ENCODE measurements at places on chromosomes 6 and 20.

DNA sequence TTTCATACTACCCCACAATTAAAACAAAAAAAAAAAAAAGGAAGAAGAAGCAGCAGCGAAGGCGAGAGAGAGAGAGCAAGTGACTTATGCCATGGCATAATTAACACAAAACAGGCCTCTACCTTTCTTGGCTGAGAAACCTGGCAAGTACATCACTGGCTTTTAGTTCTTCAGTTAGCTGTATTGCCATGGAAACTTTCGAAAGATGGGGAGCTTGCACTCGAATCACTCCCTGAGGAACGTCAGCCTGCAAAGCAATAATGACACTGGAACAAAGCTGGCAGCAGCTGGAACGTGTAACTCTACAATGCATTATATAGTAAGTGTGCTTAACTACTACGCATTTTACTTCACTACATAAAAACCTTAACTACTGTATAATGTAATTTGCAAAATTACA lies 126.1 kb downstream of the ARHGAP18 start:
- DNase-seq = no peak

DNA sequence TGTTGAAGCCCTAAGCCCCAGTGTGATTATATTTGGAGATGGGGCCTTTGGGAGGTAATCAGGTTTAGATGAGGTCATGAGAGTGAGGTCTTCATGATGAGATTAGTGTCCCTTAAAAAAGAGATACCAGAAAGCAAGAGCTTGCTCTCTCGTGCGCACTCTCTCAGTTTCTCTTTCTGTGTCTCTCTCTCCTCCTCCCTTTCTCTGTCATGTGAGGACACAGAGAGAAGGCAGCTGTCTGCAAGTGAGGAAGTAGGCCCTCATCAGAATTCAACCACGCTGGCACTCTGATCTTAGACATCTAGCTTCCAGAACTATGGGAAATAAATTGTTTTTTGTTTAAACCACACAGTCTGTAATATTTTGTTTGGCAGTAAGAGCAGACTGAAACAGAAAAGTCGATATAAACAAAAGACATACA lies 180.5 kb downstream of the IBTK start:
- DNase-seq = no peak

- DNase-seq = no peak
Observed at GRCh38 chr6:126784161-126784790, 334.2 kb upstream of the RSPO3 start.

DNA sequence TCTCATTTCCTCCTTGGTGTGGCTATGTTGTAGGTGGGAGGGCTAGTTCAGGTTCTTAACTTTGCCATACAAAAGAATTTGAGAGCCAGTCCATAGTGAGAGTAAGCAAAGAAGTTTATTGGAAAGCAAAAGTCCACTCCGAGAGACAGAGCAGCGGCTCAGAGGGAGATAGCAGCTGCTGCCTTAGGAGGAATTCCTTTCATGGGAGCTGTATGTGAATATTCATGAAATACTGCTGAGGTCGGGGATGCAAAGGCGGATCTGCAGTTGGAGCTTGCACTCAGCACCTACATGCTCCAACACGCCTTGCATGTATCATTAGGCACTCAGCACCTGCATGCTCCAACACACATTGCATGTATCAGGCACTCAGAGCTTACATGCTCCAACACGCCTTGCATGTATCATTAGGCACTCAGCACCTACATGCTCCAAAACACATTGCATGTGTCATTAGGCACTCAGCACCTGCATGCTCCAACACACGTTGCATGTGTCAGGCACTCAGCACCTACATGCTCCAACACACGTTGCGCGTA lies 54.9 kb downstream of the CDH4 start:
- no peak for DNase-seq

DNA sequence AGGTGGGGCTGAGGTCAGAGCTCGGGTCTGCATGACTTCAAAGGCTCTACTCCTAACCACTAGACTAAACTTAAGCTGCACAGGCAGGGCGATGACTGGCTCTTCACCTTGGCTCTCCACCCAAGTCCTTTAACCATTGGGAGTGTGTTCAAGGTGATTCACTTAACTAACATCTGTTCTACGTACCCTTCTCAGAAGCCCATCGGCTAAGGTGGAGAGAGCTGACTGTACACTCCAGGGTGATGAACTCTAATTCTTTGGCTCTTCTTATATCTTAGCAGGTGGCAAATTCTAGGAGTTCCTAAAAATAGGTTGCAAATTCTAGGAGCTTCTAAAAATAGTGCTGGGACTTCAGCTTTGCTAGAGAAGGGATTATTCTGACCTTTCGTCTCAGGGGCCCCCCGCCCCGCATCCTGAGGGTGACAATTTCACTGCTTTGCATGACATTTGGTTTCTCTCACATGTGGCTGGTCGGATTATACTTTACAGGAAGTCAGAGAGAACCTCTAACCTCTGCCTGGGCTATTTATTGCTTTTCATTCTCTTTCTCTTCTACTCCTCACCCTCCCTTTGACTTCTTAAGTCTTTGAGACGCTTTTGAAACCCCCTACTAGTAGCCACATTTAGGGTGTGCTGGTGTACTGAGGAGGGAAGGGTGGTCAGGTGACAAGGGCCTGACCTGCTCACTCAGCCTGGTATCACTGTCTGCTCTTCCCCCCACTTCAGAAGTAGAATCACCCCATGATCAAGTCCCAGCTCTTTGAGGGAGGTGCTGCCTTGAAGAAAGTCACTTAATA lies 55.5 kb downstream of the PRDM1 start:
- no peak for DNase-seq

DNA sequence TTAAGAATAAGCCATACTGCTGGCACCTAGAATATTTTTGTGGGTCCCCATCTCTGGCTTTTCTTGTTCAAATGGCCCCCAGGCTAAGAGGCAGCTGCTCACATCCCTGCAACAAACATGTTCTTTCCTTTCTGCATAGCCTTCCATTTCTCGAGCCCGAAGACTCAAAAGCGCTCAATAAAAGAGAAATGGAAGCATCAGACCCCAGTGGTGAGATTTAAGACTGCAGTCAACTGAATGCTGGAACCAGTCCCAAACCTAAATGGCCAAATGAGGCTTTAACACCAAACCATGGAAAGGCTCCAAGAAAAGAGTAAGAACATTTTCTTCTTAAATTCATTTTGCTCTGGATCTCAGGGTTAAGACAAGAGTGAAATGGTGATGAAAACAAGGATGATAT lies 122.1 kb upstream of the TRAF3IP2 start:
- DNase-seq = no peak

DNA sequence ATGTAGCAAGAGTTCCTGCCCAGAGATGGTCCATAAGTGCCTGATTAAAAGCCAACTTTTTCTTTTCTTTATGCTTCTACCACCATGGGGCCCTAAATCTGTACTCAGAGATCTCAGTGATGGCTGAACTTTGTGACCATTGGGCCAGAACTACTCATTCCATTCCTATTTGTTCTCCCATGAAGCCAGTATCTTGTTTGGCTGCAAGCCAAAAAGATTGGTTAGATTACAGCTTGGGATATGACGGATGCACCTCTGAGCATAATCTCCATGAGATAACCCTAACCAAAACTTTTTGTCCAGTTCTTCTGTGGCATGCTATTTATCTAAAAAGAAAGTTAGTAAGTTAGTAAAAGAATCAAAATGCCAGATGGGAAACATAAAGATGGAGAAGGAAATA lies 72.2 kb downstream of the PLCB4 start:
- no peak for DNase-seq

GRCh38 chr20:10375191-10375590 lies 58.8 kb downstream of the MKKS start:
- DNase-seq = no peak

DNA sequence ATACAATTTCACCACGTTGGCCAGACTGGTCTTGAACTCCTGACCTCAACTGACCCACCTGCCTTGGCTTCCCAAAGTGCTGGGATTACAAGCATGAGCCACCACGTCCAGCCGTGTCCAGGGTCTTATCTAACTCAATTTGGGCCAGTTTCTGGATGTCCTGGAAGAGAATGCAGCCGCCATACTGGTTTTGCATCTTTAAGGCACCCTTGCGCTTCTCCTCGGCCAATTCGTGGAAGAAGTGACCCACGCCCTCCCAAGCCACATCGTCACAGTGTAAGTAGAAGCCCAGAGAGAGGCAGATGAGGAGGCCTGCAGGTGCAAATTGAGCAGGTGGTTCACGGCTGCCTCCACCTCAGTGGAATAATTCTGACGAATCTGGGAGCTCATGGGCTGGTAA lies 3.7 kb upstream of the ZNF335 start:
- DNase-seq = no peak

DNA sequence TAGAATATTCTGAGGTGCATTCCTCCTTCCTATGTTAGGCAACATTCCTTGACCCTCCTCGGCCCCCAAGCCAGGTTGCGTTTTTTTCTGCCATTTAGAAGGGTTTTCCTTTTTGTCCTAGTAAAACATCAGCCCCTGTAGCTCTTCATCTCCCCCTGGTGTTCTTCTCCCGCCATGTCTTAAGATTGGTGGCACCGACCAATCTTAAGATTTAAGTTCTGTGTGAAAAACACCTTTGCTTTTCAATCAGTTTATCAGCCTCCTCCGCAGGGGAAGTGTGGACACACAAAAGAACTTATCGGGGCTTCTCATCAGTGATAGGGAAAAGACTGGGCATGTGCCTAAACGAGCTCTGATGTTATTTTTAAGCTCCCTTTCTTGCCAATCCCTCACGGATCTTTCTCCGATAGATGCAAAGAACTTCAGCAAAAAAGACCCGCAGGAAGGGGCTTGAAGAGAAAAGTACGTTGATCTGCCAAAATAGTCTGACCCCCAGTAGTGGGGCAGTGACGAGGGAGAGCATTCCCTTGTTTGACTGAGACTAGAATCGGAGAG lies 719 bp upstream of the EDN1 start:
- DNase-seq = peak; percentile 30

- no peak for DNase-seq
Observed at GRCh38 chr6:28977341-28978132, 27.6 kb downstream of the ZNF311 start.

- no peak for DNase-seq
Observed at GRCh38 chr20:31849306-31849930, 4.0 kb upstream of the FOXS1 start.

- no peak for DNase-seq
Observed at GRCh38 chr20:26167499-26167898, 470.8 kb upstream of the ZNF337 start.

- no peak for DNase-seq
Observed at GRCh38 chr6:1242021-1242420, 69.9 kb upstream of the FOXQ1 start.

GRCh38 chr20:38947931-38948362 lies 14.2 kb upstream of the DHX35 start:
- no peak for DNase-seq

- no peak for DNase-seq
Observed at GRCh38 chr6:127085181-127085580, 33.3 kb upstream of the RSPO3 start.

DNA sequence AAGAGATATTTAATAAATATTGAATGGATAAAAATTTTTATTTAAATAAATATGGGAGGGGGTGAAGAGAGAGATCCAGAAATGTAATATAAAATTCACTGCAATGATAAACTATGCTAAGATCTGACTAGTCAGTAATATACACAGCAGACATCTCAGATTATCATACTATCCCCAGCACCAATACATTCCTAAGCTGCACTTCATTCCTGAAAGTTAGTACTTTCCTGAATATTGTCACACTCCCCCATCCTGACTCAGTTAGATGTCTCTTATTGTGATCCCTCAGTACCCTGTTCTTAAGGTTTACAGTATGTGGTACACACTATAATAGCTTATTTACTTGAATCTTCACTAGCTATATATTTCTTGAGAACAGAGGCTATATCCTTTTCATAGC lies 88.3 kb upstream of the KCNQ5 start:
- DNase-seq = no peak

- DNase-seq = no peak
Observed at GRCh38 chr6:64547594-64548268, 912.1 kb downstream of the PHF3 start.

- DNase-seq = peak; percentile 72
Observed at GRCh38 chr6:37210313-37210968, 40.5 kb downstream of the PIM1 start.

- DNase-seq = no peak
Observed at GRCh38 chr6:44381739-44382138, 5.8 kb upstream of the CDC5L start.

GRCh38 chr6:163438940-163439335 lies 24.4 kb downstream of the QKI start:
- peak; percentile 25 for DNase-seq

- no peak for DNase-seq
Observed at GRCh38 chr20:40144581-40144980, 544.5 kb downstream of the MAFB start.

GRCh38 chr20:54820392-54820791 lies 345.0 kb downstream of the DOK5 start:
- no peak for DNase-seq

- DNase-seq = no peak
Observed at GRCh38 chr6:161091972-161092701, 100.6 kb downstream of the MAP3K4 start.

GRCh38 chr6:162770955-162771354 lies 43.2 kb downstream of the PACRG start:
- DNase-seq = no peak

DNA sequence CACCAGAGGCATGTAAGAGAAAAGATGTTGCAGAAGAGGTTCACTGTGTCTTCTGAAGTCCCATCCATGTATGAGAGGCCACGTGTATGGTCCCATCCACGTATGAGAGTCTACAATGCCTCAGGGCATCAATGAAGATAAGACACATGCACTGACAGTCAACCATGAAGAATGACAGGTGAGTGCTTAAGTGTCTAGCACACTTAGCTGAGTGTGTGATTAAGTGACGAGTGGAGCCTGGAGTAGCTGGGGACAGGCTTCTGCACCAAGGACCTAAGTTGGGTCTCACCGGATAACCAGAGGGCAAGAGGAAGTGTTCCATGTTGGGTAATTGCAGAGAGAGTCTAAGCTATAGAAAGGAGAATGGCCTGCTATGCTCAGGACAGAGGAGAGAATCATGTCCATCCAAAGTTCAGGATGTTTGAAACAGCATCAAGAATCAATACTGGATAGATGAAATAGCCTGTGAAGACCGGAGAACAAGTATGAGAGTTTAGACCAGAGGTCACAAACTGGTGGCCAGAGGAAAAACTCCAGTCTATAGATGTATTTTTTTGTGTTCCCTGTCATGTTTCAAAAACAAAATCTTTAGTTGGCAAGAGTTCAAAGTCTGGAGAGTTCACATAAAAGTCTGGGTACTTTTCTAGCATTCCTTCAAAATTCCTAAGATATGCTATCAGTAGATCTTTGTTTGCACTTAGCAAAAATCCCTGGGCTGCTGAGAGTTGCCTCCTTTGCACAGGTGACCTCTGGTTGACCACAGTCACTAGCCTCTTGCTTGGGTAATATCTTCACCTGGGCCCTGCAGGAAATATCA lies 165.8 kb downstream of the KIF16B start:
- no peak for DNase-seq

All from activated CD4-positive, alpha-beta T cell treated with anti-CD3 and anti-CD28 coated beads, Interleukin-2, amount 50 U/mL, for 1 hour (primary cell).